ENCODE measurements at places on chromosomes 7 and 10. TPM values are rescaled to one million over a fixed set of nuclear protein-coding genes. Genes with fewer than 3 reads are reported as not detected.

CLDN12 gene
- 18.6 TPM for polyA plus RNA-seq

VPS50 gene
- 22.4 TPM for polyA plus RNA-seq

HECW1 gene
- polyA plus RNA-seq = 0.21 TPM

PDE1C gene
- 2.1 TPM for polyA plus RNA-seq

BAMBI gene
- polyA plus RNA-seq = 4.0 TPM
